Kidney glomerular epithelial cell (primary cell): ENCODE measurements at places on chromosomes 1 and 21.

DNA sequence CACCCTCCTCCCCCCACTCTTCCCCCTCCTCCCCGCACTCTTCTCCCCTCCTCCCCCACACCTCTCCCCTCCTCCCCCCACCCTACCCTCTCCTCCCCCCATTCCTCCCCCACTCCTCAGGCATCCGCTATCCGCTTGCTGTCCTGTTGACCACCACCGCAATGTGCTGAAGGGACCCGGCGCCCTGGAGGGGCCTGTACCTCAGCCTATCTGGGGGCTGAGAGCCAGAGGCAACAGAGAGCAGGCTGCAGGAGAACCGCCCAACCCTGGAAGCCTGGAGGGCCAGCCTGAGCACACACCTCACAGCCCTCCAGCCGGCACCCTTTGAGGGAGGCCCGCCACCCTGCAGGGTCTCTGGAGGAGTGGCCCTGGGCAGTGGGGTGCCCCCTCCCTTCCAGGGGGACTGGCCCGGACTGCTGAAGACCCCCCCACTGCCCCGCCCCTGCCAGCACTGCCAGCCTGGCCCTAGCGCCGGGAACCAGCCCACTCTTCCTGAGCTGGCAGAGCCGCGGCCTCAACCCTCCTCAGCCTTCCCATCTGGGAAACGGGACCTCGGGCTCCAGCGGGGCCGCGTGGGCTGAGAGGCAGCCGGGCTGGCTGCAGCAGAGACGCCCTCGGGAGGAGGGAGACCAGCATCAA is 1.2 kb downstream of the C1QTNF12 start:
- no peak for DNase-seq

GRCh38 chr1:960363-961131 is at the start of gene KLHL17:
Gene KLHL17 (plus strand): TSS chr1:960584. CDS start chr1:960694, 110 bp downstream.
- peak; percentile 14 for DNase-seq

- no peak for DNase-seq
Observed at GRCh38 chr1:23570001-23570691, 10.8 kb upstream of the ID3 start.

GRCh38 chr21:15487196-15487550 is 242.6 kb upstream of the USP25 start:
- DNase-seq, result no peak

DNA sequence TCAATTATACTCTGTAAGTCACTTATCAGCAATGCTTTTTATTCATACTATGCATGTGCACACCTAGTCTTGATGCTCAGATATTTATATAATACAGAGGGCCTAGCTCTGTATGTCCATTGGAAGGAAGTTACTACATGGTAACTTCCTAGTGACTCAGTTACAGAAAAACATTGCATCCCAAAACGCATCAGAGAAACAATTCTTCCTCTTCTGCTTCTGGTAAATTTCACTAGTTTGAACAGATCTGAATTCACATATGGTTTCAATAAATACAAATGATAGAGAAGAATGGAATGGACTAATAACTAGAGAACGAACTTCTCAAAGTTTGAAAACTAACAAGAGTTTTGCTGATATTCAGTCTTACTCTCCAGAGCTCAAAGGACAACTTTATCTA is 811.3 kb upstream of the ADGRL2 start:
- no peak for DNase-seq

GRCh38 chr1:2248854-2249558 is 20.9 kb downstream of the SKI start:
- DNase-seq, result no peak

DNA sequence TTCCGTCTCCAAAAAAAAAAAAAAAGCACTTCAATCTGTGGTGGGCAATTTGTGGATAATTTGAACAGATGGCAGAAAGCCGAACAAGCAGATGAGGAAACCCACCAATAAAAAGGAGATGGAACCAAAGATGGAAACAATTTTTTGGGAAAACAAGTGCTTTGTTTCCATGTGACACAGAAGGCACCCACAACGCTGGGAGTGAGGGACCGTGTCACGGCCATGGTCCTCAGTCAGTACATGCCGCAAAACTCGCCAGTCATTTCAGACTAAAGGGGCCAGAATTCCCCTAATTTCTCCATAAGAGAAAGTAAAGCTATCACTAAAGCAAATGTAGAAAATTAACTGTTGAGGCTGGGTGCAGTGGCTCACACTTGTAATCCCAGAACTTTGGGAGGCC is 5.0 kb downstream of the CCNL2 start:
- DNase-seq, result no peak

- no peak for DNase-seq
Observed at GRCh38 chr1:222454186-222454585, 93.7 kb downstream of the HHIPL2 start.

DNA sequence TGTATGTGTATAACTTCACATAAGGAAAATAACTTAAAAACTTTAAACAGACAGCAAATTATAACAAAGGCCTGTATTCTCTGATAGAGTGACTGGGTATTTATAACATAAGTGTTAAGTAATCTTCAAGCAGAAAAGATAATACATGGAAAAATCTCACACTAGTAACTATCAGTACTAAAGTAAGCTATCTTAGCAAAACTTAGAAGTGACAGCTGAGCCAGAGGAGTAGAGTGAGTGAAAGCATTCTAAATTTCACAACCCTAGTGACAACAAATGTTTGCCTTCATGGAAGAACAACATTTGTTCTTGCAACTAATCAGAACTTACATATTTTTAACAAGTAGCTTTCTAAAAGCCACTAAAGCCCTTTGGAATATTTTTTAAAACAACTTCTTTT is 74.5 kb upstream of the B3GALT2 start:
- no peak for DNase-seq

DNA sequence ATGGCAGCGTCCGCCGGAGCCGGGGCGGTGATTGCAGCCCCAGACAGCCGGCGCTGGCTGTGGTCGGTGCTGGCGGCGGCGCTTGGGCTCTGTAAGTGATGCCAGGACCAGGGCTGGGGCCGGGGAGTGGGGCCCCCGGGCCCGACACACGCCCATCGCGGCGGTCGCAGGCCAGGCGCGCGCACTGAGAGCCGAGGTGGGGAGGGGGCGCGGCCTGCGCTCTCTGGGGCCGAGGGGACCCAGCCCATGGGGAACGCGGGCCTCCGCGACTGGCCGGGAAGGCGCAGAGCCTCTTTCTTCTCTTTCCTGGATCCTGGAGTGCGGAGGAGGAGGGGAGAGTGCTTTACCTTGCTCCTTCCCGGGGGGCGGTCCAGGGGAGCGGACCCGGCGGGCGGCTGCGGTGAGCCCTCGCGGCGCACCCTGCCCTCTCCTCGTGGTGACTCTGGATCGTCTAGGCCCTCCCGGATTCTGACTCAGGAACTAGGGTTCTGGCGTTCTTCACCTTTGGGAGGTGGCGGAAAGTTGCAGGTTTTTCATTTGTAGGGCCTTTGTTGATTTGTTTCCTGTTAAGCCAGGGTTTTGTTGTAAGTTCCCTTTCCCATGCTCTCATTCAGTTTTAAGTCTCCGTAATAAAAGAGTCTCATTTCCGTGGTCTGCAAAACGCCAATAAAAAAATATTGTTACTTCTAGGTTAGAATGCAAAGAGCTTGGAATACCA is 529 bp downstream of the MPZL1 start:
- peak; percentile 36 for DNase-seq

- DNase-seq, result no peak
Observed at GRCh38 chr1:13784971-13785370, 85.0 kb downstream of the PRDM2 start.

GRCh38 chr1:59757197-59757747 is 57.5 kb upstream of the HOOK1 start:
- no peak for DNase-seq

DNA sequence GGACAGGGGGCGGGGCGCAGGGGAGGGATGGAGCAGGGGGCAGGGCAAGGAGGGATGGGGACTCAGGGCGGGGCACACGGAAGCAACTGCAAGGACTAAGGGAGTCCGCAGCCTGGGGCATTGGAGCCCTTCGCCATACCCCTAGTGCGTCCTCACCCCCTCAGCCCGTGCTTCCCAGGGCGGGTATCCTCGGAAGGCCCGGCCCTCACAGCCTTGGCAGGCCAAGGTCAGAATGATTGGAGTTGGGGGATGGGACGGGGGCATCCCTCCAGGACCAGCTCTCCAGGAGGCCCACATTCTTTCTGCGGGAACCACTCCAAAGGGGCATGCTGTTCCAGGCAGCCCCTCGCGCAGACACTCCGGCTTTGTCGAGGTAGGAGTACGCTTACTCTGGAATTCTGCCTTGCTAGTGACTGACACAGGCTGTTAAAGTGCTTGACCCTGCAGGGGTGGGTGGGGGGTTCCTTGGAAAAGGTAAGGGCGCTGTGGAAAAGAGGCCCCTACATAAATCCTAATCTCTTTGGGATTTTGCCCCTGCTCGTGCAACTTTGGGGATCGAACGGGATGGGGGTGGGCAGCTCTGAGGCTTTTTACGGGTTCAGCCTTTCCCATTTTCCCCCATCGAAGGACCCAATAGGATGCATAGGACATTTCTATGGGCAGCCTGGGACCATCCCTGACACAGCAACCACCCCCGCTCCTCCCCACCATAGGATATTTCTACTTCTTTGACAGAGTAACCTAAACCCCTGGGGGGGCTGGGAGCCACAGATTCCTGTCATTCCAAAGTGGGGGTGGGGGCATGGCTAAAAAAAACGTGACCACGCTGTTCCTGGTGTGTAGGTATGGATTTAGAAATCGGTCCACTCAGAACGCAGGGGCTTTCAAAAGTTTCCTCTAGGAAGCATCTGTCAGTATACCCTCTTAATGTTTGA is 738 bp upstream of the TRIM11 start:
- no peak for DNase-seq

GRCh38 chr1:93734999-93735398 is 53.4 kb upstream of the BCAR3 start:
- no peak for DNase-seq

GRCh38 chr1:64343105-64343822 is 126.7 kb upstream of the CACHD1 start:
- peak; percentile 42 for DNase-seq

DNA sequence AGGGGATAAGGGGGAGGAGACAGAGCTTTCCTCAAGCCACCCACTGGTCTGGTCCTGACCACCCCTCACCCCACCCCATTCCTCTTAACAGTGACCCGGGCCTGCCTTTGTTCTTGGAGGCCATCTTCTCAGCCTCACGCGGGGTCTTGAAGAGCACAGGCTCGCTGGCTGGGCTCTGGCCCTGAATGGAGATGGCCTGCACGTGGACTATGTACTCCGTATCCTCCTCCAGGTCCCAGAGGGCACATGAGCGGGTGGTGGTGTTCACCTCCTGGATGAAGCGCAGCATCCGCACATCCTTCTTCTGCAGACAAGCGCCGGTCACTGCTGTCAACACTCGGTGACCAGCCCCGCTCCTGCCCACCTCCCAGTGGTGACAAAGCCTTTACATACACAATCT is 2.6 kb downstream of the FNDC5 start:
- DNase-seq, result no peak

DNA sequence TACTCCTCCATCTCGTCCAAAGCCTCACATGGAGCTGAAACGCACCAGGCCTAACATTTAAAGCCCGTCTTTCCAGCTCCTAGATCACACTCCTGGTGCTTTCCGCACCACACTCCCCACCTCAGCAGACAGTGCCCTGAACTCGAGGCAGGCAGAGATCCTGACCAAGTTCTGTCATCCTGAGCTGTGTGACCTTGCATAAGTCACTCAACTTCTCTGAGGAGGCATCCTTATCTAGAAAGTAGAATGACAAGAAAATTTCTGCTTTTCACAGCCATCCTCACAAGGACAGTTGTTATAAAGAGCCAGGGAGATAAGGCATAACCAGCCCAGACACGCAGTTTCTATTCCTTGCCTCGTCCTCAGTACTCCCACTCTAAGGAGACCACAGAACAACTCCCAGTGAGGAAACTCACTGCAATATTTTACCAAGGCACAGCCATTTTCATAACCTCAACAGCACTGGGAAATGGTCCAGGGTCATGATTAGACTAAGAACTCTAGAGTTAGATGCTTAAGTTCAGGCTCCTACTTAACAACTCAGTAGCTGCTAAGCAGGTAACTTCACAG is 3.1 kb downstream of the LRP8 start:
- DNase-seq, result no peak

GRCh38 chr1:206898089-206898914 is 1.1 kb downstream of the IL24 start:
- DNase-seq, result peak; percentile 1

DNA sequence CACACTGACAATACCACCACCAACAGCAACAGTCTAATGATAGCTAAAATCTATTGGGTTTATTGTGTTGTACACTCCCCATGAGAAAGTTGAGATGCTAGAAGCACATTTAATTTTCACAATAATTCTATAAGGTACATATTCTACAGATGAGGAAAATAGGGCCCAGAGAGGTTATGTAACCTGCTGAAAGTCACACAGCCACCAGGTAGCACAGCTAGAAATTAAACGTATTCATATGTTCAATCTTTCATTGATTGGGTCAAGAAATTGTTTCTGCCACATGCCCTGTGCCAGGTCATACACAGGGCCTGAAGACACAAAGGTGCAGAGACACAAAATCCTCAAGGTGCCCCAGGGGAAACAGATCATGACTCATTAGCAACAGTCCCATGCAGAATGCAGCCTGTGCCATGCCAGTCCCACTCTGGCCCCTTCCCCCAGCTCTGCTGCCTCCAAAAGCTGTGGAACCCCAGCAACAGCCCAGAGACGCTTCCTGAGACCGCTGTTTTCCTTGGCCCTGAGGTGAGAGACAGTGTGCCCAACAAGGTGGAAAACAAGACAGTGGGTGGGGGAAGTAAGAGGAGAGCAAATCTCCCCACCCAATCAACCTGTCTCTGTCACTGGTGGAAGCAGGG is 32.1 kb downstream of the GJA4 start:
- DNase-seq, result no peak

DNA sequence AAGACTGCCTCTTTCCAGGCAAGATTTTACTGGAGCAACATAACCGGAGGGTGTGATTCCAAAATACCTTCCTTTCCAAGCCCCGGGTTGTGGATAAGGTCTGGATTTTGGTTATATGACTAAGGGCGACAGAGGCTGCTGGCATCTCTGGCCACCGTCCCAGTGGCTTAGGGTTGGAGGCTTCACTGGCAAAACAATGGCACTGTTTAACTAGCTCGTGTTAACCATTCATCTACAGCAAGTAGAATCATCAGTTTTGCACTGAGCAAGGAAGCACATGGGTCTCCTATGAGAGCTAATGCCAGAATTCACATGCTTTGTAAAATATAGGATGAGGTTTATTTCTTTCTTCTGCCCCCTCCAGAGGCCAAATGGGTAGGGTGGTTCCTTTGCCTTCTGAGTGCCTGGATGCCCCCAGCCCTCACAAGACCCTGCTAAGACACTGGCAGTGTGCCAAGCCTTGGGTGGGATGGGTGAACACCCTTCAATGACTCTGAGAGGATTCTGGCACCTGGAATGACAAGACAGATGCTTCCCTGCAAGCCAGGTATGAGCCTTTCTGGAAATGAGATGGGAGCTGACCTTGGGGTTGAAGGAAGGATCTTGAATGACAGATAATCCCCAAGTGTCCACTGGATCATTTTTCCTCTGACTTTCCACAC is 36.8 kb downstream of the DHCR24 start:
- peak; percentile 32 for DNase-seq

DNA sequence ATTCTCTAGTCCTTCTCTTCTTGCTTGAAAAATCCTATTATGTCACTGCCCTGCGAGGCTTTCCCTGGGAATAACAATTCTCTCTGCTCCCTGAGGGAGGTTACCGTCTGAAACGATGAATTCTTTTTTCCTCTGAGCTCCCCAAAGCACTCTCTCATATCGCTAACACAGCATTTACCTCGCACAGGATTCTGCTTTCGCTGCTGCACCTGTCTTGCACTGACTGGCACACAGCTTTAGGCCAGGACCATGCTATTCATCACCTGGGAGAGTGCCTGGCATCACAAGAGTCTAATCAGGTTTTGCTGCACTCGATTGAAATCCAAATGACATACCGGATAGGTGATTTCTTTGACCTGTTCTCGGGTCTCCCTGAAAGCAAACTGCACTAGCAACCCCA is 52.8 kb upstream of the GNG4 start:
- DNase-seq, result no peak
